ENCODE measurements at places on chromosomes 7 and 10.

DNA sequence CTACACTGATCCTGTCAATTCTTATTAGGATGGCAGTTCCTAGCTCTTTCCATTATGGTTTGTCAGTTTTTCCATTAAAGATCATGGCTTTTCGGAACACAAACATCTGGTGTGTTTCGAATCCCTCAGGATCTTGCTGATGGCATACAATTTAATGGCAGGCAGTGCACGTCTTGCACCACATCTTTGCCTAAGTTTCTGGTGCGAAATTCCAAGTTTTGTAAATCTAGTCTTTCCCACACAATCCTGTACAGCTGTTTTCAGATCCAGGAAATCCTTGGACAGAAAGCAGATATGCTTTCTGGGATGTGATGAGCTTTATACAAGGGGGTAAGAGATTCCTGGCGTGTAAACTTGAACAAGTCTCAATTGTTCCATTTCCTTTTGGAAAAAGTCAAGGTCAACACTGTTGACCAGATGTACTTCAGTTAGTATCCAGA is 224.3 kb upstream of the PHYHIPL start:
- no peak for DNase-seq

DNA sequence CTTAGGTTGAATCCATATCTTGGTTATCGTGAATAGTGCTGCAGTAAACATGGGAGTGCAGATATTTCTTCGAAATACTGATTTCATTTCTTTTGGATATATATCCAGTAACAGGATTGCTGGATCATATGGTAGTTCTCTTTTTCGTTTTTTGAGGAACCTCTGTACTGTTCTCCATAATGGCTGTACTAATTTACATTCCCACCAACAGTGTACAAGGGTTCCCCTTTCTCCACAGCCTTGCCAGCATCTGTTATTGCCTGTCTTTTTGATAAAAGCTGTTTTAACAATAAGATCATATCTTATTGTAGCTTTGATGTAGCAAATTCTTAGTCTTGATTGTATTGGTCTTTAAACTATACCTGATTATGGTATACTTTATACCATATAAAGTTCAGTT is 45.3 kb downstream of the ZNRF2 start:
- no peak for DNase-seq

DNA sequence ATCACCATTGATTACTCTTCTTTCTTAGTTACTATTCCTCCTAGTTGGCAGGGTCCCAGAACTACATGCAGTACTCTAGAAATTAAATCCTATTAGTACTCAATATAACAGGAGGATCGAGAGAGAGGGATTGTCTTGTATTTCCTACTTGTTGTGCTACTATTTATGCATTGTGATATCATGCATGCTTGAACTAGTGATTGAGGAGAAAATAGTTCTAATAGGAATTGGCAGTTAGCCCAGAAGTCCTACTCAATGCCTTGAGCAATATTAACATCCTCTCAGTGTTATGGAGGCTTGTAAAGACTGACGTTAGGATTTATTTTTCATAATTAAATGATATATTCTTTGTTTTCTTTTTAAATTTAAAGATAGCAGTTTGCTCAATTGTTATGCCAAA is 67.4 kb downstream of the FOXP2 start:
- DNase-seq, result peak; percentile 15

DNA sequence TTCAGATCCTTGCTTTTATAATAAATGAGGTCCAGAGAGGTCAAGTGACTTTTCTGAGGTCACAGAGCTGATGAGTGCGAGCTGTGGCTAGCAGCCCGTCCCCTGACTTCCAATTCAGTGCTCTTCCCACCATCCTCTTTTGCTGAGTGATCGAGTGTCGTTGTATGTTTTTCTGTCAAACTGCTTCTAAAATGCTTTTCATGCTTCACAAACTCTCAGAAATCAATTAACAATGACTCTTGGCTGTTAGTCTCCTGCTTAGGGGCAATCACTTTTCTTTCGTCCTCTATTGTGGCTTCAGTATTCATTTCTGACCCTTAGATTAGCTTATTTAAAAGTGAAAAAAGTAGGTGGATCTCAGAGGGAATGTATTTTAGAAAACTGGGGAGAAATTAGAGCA is 423.7 kb downstream of the DPP6 start:
- no peak for DNase-seq

DNA sequence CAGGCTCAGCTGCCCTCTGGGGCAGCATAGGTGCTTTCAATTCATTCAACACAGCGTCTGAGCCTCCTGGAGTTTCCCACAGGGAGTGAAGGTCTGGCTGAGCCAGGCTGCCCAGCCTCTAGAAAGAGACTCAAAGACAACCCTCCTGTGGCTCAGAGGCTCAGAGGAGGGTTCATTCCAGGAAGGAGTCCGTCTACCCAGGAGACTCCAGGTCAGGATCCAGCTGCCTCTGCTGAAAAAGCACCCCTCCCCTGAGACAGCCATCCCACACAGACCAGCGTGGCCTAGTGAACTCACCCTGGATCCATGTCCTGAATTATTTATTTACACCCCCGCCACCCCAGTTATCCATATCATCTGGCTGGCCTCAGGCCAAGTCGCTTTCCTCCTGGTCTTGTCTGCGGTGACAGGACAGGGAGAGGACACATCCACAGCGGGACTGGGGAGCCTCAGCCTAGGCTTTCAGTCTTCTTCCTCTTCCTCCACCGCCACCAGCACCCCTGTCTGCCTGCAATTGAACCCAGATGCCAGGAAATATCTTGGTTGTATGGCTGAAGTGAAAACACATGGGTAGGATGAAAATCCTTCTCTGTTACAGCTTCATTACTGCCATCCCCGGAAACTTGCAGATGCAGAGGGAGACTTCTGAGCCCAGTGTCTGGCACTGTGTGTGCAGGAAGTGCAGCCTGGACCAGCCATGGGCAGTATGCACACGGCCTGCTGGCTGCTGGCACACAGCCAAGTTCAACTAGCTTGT is 44.0 kb upstream of the COL13A1 start:
- DNase-seq, result peak; percentile 39

GRCh38 chr10:34580643-34581042 is 234.5 kb downstream of the PARD3 start:
- DNase-seq, result no peak

GRCh38 chr10:26730552-26730951 is 33.1 kb downstream of the PDSS1 start:
- no peak for DNase-seq

DNA sequence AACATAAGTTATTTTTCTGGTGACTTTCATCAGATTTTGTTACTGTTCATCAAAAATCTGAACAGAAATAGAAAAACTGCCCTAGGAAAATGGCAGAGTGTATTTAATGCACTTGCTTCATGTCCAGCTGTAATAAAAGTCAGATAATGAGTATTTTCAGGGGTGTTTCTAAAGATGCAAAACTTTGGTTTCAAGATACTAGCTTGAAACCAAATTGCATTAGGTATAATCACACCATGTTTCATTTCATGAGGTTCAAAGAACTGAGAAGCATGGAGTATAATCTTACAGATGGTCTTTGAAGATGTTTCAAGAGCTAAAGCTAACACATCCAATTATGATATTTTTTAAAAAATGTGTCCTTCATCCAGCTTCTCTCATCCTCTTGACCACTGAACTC is 128.9 kb downstream of the NRCAM start:
- DNase-seq, result no peak

- peak; percentile 40 for DNase-seq
Measured at GRCh38 chr7:121313793-121314676, 14.8 kb upstream of the WNT16 start.

- no peak for DNase-seq
Measured at GRCh38 chr7:33714208-33714607, 191.1 kb upstream of the BMPER start.

DNA sequence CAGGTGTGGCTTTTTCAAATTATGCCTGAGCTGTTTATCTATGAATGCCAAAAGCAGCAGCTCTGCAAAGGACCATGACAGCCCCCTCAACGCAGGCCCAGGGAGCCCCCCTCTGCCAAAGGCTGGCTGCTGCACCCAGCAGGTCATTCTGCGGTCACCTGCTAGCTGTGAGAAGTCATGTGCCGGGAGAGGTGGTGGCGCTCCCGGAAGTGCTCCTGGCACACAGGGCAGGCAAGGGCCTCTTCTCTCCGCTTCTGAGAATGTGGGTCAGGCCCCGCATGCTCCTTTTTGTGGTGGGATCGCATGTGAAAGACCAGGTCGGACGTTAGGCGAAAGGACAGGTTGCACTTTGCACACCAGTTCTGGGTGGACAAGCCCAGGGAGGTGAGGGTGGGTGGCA is 16.4 kb downstream of the ZNF488 start:
- DNase-seq, result no peak

All from NCI-H146 (cell line).